ENCODE measurements at places on chromosomes 13 and 19.

DNA sequence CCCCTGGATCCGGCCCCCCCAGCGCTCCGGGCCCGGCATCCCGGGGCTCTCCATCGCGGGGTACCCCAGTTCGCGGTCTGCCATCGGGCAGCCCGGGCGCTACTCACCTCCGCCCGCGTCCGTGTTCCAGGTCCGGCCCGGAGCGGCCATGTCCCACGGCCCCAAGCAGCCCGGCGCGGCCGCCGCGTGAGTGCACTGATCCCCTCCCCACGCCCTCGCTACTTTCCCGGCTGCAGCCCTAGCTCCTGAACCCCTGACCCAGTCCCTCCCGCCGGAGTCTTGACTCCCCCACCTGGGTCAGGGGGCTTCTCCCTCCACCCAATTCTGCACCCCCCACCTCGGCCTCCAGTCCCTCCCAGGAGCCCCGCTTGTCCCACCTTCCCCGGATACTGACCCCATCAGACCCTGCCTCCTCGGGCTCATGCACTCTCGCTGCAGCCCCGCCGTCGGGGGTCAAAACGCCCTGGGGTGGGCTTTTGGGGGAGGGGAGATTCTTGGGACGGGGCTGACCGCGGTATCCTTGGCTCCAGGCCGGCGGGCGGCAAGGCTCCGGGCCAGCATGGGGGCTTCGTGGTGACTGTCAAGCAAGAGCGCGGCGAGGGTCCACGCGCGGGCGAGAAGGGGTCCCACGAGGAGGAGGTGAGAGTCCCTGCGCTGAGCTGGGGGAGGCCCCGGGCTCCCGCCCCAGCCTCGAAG, 566 bp downstream of the HMG20B start:
- DNase-seq, result no peak

DNA sequence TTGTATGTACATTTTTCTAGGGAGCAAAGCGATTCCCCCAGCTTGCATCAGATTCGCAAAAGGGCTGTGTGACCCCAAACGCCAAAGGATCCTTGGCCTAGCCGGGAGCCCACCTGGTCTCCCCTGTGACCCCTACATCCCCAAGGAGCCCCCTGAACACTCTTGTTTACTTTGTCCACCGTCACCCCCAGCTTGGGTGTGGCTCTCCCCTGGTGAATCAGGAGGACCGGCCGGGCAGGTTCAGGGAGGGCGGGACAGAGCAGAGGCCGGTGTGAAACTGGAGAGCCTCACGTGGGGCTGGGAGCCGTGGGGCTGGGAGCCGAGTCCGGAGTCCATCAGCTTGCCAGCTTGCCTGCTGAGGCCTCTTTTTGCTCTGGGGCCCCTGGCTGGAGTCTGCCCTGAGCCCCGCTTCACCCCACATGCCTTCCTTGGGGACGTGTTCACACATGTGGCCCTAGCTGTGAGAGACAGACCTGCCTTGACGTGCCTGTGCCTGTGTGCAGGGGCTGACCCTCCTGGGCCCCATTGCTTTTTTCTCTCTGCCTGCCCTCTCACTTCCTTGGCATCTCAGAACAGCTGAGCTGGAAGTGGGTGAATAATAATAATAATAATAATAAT, 2.0 kb downstream of the ITPKC start:
- no peak for DNase-seq

DNA sequence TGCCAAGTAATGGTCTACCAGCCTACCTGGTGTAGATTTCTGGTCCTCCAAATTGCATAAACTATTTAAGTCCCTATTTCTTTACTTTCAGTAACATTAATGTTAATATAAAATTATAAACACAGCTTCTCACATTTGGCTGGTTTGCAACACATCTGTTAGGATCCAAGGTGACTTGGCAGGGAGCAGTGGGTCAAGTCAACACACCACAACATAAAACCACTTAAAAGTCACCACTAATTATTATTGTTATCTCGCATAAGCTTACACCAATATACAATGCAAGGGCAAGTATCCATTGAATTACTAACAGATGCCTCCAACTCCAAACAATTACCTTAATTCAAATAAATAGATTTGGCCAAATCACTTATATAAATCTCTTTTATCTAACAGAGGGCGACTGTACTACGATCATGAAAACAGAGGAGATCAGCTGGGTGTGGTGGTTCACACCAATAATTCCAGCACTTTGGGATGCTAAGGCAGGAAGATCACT, 74.7 kb downstream of the FGF14 start:
- DNase-seq, result no peak

GRCh38 chr19:19627621-19628500, at the start of gene LPAR2:
LPAR2 (minus strand) TSS chr19:19628220; CDS start chr19:19627275, 945 bp downstream.
- peak; percentile 80 for DNase-seq

DNA sequence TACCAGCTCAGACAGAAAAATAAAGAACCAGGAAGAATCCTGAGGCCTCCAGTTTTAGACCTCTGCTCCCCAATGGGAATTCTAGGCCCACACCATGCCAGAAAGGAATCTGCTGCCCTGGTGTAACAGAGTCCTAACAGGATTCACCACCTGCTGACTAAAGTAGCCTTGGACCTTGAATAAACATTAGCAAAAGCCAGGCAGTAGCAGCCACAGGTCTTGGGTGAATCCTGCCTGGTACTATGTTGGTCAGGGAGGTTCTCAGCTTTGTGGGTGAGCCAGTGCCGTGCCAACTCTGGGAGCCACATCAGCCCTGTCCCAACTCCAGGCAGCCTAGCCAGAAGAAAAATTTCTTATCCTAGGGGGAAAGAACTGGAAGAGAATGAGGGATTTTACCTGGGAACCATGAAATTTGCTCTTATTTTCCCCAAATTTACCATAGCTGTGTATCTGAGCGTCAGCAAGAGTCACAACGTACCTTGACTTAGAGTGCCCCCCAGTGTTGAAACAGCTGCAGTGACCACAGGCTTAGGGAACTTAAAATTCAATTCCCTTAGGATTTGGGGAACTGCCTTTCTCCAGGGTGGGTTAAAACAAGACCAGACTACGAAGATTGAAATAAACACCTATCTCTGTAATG, 1895.6 kb upstream of the PRR20A start:
- DNase-seq, result no peak

GRCh38 chr19:46755077-46755852, 9.0 kb upstream of the STRN4 start:
- DNase-seq, result no peak

- no peak for DNase-seq
These were observed 1422.4 kb upstream of the MIR17HG start for GRCh38 chr13:89925107-89925506.

DNA sequence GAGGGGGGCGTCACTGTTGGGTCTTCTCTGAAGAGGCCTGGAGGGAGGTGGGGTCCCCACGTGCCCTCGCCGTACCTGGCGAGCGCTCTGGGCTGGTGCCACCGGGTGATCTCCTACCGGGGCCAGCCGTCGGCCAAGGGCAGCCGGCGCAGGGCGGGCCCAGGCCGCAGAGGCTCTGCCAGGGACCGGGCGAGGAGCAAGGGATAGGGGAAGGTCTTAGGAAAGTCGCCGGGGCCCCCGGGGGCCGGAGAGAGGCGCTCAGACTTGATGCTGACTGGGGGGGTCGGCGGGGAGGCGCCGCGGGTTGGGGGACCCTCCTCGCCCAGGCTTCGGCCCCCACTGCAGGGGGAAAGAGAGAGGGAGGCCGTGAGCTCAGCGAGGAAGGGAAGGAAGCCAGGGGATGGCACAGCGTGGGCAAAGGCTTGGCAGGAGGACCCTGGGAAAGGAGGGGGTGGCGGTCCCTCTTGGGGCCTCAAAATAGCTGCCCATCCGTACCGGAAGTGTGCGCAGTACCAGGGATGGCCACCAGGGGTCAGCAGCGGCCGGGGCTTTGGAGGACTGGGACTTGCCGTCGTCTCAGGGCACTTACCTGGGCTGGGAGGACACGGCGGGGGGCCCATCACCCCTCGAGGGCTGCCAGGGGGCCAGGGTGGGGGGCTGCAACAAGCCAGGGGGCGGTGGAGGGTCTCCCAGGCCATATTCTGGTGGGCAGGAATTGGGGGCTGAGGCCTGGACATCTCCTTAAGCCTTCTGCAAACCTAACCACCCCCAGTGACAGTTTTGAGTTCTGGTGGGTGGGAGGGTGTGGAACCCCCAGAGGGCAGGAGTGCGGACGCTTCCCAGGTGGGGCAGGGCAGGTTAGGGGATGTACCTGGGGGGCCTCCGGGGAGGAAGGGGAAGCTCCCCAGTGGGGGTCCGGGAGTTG, 7.7 kb upstream of the TMEM161A start:
- peak; percentile 80 for DNase-seq

GRCh38 chr19:33628921-33629825, 7.4 kb downstream of the CHST8 start:
- no peak for DNase-seq

DNA sequence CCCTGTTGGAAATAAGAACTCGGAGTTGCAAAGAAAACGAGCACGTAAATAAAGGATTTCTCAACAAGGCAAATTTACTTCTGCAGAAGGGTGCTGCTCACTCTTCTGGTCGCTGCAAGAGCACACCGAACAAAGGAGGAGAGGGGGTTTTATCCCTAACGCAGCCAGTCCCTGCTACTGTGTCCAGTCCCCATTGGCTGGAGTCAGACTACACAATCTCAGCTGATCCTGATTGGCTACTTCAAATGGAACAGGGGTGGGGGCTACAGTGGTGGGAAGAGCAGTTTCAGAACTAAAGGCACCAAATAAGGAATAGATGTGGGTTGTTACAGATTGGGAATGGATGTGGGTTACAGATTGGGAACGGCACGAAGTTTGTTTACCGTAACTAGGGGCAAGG, 63.9 kb upstream of the MCF2L start:
- DNase-seq, result no peak

DNA sequence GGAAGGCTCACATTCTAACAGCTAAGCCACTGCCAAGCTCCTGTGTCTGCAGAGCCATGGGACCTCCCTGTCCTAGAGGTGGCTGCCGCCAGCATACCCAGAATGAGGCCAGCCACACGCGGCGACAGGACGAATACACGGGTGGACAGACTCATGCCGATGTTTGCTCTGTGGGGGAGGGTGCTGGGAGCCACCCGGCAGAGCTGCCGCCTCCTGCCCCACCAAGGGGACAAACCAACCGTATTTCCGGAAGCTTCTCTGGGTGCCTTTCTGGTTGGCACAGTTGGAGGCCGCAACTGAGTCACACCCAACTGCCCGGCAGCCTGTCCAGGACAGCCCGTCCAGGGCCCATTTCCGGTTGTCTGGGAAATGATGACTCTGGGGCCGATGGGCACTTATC, 20.3 kb downstream of the C13orf46 start:
- no peak for DNase-seq

- DNase-seq, result peak; percentile 29
These were observed 30.1 kb downstream of the WDFY2 start for GRCh38 chr13:51614350-51614786.

DNA sequence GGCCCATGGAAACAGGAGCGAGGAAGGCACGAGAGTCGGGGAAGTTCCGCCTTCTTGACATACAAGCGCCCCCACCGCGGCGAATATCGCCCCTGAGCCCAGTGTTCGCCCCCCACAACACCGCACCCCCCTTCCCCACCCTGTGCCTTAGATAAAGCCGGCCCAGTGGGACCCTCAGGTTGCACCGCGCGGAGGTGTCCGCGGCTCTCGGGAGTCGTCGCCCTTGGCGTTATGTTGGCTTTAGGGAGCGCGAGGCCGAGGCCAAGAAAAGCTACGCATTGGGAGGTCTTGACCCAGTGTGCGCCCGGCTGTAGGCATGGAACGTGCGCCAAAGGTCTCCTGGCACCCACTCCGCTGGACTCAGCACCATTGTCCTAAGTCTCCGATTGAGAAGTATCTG, 603 bp upstream of the ZNF132 start:
- DNase-seq, result no peak

GRCh38 chr13:106377931-106378662, 157.4 kb downstream of the EFNB2 start:
- no peak for DNase-seq

- no peak for DNase-seq
These were observed 107.3 kb downstream of the FGF14 start for GRCh38 chr13:102294407-102295018.

- DNase-seq, result peak; percentile 58
These were observed 19.0 kb upstream of the GPI start for GRCh38 chr19:34345947-34346351.

DNA sequence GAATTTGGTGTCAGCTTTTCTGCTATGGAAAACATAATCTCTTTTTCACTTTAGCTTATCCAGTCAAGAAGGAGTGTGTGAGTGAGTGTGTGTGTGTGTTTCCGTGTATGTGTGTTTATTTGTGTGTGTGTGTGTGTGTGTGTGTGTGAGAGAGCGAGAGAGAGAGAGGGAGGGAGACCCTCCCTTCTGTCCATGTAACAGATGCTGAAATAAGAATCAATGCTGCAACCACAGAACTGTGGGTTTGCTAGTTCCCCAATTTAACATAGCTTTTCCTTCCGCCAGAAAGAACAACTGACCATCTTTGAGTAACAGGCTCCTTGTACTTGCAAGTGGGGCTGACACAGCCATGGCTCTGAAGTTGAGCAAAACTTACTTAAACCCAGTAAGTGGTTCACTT, 5.2 kb downstream of the LCP1 start:
- DNase-seq, result no peak

DNA sequence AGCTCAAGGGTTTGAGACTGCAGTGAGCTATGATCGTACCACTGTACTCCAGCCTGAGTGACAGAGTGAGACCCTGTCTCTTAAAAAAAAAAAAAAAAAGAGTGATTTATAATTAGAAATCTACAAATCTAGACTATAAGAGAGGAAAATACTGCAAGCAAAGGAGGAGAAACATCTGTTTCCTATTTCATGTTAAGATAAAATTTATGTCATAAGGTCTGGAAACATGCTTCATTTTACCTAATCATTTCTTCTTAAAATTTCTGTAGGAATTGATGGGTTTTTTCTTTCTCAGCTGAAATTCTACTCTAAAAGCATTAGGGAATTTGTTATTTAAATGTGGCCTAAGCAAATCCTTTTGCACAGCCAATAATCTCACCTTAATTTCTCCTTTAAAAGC, 53.2 kb downstream of the C13orf42 start:
- no peak for DNase-seq

- no peak for DNase-seq
These were observed 10.4 kb downstream of the ZNF93 start for GRCh38 chr19:19911150-19911549.

DNA sequence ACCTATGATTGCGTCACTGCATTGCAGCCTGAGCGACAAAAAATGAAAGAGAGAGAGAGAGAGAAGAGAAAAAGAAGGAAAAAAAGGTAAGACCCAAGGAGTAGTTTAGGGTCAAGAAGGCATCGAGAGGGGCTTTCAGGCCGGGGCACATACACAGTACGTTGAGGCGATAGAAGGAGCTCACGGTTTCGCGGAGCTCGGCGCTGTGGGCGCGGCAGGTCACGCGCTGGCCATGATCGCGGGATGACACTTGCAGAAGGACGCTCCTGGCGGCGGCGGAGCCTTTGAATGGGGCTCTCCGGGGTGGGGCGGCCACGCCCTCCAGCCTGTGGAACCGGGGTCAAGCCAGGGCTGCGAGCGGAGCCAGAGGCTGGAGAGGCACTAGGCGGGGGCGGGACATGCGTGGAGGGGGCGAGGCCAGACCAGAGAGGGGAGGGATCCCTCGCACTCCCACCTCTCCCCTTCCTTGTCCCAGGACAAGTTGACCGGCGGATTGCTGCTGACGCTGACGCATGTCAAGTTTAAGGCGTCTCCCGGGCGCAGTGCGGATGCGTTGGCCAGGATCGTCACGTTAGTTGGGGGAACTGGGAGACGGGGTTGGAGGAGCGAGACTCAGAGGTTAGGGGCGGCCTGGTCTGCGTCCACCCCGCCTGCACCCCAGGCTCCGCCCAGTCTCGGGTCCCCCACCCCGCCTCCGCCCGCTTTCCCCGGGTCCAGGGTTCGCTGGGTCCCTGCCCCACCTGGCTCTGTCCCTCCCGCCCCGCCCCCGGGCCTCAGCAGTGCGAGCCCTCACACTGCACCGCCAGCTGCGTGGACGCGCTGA, 6.9 kb downstream of the NPHS1 start:
- no peak for DNase-seq

All from effector CD4-positive, alpha-beta T cell (primary cell).